ENCODE measurements at places on chromosomes 2 and 18. TPM values are rescaled to one million over a fixed set of nuclear protein-coding genes. Genes with fewer than 3 reads are reported as not detected.

STARD6 gene
- total RNA-seq: not detected

MARCHF4 gene
- total RNA-seq: not detected

QPCT gene
- 0.42 TPM for total RNA-seq

SDC1 gene
- total RNA-seq: 0.67 TPM

RUFY4 gene
- 1.8 TPM for total RNA-seq

IL1RN gene
- 1.2 TPM for total RNA-seq

COL4A3 gene
- not detected for total RNA-seq

ZNF892 gene
- 2.7 TPM for total RNA-seq

FOXD4L1 gene
- not detected for total RNA-seq

ERMN gene
- 1.6 TPM for total RNA-seq

CDK15 gene
- total RNA-seq: not detected

ATP6V1B1 gene
- not detected for total RNA-seq

PXDN gene
- total RNA-seq: not detected

CNTNAP5 gene
- not detected for total RNA-seq

ECEL1 gene
- 0.12 TPM for total RNA-seq

LBX2 gene
- total RNA-seq: 0.31 TPM

SNRNP27 gene
- total RNA-seq: 64.6 TPM

FBXO15 gene
- total RNA-seq: 1.2 TPM

ODC1 gene
- 174 TPM for total RNA-seq

ELOA2 gene
- total RNA-seq: not detected

NETO1 gene
- total RNA-seq: not detected

LDAH gene
- 31.1 TPM for total RNA-seq

ANKRD30BL gene
- not detected for total RNA-seq

SLC5A7 gene
- total RNA-seq: not detected

CD226 gene
- total RNA-seq: 19.4 TPM

TWIST2 gene
- total RNA-seq: not detected

REG1B gene
- total RNA-seq: not detected

EPAS1 gene
- total RNA-seq: 2.1 TPM

SP140 gene
- 95.1 TPM for total RNA-seq

HOXD3 gene
- total RNA-seq: not detected

KIAA2012 gene
- not detected for total RNA-seq

AKAIN1 gene
- not detected for total RNA-seq

WDR75 gene
- 72.7 TPM for total RNA-seq

GALNT14 gene
- total RNA-seq: 1.5 TPM

DCC gene
- total RNA-seq: not detected

TAF1B gene
- 24.8 TPM for total RNA-seq

SP100 gene
- total RNA-seq: 151 TPM

IRS1 gene
- 2.7 TPM for total RNA-seq

B4GALT6 gene
- 2.7 TPM for total RNA-seq

ANKRD30B gene
- not detected for total RNA-seq

RNF125 gene
- 12.0 TPM for total RNA-seq

STAT4 gene
- total RNA-seq: 54.6 TPM

ASAP2 gene
- total RNA-seq: 0.15 TPM

GALNT13 gene
- total RNA-seq: not detected

NAT8 gene
- not detected for total RNA-seq

DSG3 gene
- not detected for total RNA-seq

CDH19 gene
- not detected for total RNA-seq

RESP18 gene
- total RNA-seq: not detected

PELI1 gene
- 28.0 TPM for total RNA-seq

FEV gene
- not detected for total RNA-seq

RAB6C gene
- not detected for total RNA-seq
